Body of pancreas (tissue), 4 donors: ENCODE measurements at places on chromosomes 4 and X. TPM values are rescaled to one million over a fixed set of nuclear protein-coding genes. Genes with fewer than 3 reads are reported as not detected.

Gene GIMD1
- total RNA-seq, result not detected

- peak; percentile 34 for DNase-seq
Measured at GRCh38 chr4:118888666-118889311, at the start of gene SYNPO2. Gene SYNPO2, plus strand, starts transcription at chr4:118888854. Its CDS starts 183 bp downstream, at chr4:118889037.

DNA sequence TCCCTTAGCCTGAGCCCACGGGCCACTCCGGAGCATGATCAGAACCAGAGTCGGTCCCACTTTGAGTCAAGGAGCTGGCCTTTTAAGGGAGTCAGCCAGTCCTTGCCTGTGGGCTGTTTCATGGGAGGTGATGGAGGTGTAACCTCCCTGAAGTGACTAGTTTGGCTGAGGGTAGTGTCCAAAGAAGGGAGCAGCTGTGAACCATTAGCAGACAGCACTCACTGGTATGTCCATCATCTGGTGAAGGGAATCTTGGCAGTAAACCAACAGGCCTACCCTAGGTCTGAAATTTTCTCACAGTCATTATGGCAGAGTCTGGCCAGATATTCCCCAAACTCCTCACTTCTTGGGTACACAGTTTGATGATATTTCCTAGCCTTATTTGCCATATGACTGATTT, 12.3 kb upstream of the REPS2 start:
- DNase-seq, result no peak

DNA sequence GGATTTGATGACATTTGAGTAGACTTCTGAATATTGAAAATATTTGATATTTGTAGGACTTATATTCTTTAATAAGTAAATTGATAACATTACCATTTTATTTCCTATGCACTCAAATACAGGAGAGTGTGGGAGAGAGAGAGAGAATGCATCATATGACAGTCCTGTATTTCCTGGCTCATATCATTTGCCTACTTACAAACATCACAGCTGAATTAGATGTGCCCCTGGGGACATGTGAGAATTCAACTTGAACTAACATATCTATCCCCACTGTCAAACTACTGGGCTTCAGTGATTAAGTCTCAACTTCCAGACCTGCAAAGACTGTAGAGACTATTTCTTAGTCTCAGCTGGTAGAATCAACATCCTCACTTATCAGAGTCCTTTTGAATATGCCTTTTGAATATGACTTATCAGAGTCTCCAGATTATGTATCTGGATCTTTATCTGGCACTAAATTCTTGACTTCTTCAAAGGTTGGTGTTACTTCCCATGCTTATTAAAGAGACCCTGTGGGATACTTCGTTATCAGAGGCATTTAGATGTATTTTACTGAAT, 75.5 kb downstream of the PABPC4L start:
- DNase-seq, result no peak

DNA sequence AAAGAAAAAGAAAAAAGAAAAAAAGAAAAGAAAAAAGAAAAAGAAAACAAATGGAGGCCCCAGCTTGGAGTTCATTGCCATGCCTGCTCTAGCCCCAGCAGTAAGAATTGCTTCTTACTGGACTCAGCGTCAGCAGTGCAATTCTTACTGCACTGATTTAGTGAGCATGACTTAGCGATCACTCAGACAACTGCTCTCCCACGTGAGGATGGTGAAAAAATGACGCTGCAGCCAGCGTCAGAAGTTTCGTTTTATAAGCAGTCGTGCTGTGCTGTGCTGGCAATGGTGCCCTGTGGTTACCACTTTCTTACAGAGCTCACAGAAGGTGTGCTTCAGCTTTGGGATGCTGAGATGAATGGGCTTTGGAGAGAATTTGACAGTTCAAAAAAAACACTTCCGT, 68.3 kb upstream of the DDX3X start:
- no peak for DNase-seq

Gene CENPVL1
- total RNA-seq, result not detected

GRCh38 chr4:3193531-3194203, 55.3 kb upstream of the MSANTD1 start:
- no peak for DNase-seq

- DNase-seq, result no peak
Measured at GRCh38 chr4:67635331-67635730, 65.6 kb downstream of the UBA6 start.

DNA sequence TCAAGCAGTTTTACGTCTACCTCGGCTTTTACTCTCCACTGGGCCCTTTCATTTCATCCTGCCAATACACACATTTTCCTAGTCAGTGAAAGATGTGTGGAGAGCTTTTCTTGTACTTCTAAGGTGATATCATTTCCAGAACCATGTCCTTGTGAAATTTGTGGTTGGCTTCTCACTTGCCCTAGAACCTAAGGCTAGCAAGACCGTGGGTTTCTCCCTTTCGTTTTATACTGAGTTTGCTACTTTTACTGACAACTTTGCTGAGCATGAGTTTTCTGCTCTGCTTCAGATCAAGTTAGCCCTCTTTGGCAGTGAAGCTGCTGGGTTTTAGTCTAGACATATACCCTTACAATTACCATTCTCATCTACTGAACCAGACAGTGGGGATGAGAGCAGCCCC, 95.7 kb upstream of the FRMPD4 start:
- no peak for DNase-seq

- no peak for DNase-seq
Measured at GRCh38 chr4:18366892-18367291, 345.3 kb upstream of the LCORL start.

GRCh38 chr4:163748449-163748848, 254.0 kb downstream of the TMA16 start:
- DNase-seq, result no peak

- DNase-seq, result peak; percentile 16
Measured at GRCh38 chr4:24262084-24262483, 322.3 kb downstream of the DHX15 start.

GRCh38 chrX:110133735-110134370, 130.9 kb downstream of the TMEM164 start:
- DNase-seq, result no peak

DNA sequence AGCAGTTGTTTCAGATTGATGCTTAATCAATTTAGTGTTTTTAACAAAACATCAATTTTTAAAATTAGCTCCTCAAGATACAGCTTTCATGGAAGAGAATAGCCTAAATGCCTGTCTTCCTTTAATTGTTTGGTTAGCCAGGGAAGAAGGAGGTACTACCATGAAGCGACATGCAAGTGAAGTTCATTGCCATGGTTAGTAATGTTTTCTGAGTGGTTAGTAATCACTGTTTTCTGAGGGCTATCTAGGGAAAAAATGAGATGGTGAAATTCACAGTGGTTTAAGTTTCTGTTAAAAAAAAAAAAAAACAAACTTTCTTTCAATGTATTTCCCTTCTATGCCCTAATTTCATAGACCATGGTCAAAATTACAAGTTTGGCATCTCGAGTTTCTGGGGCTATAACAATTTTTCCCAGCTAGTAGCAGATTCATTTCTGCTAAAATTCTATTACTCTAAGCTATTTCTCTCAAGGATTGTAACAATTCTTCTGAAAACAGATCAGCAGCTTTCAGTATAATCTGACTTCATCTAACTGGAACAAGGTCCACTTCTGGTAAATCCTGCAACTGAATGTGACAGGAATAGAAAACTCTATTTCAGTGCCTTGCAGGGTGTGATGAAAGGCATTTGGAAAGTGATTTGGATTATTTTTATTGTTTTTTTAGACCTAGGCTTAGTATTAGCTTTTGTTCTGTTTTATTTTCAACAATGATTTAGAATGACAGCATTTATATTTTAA, 157.0 kb downstream of the PCDH18 start:
- no peak for DNase-seq

DNA sequence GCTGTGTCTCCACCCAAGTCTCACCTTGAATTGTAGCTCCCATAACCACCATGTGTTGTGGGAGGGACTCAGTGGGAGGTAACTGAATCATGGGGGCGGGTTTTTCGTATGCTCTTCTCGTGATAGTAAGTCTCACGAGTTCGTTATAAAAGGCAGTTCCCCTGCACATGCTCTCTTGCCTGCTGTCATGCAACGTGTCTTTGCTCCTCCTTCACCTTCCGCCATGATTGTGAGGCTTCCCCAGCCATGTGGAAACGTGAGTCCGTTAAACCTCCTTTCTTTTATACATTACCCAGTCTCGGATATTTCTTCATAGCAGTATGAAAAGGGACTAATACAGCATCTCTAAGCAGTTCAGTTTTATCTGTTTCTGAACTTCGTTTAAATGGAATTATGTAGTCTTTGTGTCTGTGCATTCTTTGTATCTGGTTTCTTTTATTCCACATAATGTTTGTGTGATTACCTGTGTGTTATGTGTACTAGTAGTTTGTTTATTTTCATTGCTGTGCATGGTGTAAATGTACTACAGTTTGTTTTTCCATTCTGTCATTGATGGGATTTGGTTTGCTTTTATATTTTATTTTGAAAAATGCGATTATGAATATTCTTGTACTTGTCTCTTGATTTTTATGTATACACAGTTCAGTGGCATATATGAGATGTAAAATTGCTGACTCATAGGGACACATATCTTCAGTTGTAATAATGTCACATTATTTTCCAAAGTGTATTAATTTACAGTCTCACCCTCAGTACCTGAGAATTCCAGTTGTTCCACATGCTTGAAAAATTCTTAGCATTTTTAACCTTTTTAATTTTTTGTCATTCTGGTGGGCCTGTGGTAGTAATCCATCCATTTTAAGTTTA, 304.9 kb downstream of the GBA3 start:
- DNase-seq, result no peak

DNA sequence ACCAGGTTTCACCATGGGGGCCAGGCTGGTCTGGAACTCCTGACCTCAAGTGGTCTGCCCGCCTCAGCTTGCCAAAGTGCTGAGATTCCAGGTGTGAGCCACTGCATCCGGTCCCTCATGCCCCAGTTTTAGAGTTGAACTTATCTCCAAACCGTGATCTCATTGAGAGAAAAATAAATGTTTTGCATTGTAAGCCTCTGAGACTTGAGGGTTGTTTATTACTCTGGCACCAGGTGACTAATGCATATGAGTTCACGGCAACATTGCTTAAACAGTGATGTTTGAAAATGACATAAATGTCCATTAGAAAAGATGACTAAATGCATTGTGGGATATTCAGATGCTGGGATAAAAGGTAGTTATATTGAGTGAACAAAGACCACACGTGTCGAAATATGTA, 22.9 kb upstream of the FAT1 start:
- no peak for DNase-seq

DNA sequence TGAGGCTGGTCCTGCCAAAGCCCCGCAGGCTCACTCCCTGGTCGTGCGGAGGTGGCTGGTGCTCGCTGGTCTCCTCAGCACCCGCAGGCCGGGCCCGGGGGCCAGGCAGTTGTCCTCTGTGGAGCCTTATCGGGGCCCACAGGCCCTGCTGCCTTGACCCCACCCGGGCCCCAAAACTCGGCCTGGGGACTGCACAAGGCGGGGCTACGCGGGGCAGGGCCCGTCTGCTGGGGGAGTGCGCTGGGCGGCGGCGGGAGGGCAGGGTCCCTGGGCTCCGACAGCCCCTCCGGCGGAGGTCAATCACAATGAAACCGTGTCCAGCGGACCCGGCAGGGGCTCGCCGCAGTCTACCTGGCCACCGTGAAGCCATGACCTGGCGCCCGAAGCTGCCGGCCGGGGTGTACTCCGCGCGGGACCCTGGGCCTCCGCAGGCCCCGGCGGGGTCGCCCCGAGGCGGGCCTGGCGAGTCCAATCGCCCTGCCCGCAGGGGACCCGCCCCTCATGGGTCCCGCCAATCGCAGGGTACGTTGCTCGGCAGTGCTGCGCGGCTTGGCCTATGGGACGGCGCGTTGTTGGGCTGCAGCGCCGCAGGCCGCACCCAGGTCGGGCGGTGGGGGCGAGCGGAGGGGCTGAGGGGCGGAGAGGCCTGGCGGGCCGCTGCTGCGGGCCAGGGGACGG, at the start of gene ADD1:
Gene ADD1 (plus strand): TSS at position 582 of the 678 bp plus-strand sequence. CDS start 32,072 bp downstream, outside the sequence.
- DNase-seq, result peak; percentile 94

GRCh38 chrX:7266288-7266687, 118.3 kb upstream of the PUDP start:
- DNase-seq, result no peak

Gene ETDA
- total RNA-seq, result not detected

DNA sequence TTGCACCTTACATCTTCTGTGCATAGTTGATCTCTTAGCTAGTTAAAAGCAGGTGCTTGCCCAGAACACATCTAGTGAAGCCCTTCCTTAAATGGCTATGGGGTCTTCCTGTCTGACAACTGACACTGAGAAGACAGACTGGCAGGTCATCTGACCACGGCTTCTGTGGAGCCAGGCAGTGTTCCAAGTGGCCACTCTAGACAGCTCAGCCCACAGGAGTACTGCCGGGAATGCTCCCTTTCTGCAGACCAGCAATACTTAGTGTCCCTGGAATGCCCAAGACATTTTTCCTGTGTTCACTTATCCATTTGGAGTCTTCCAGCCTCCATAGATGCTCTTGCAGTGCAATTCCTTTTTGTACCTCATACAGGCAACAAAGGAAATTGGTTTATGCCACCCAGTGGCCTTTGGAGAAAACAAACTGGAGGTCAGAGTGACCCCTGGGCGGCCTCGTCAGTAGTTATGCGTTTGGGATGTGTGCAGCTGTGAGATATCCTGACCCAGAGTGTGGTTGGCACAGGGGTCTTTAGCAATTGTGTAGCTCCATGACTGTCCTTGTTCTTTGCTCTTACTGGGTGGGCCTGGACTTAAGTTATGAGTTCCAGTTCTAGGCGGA, 335.5 kb downstream of the ARHGAP10 start:
- DNase-seq, result no peak

DNA sequence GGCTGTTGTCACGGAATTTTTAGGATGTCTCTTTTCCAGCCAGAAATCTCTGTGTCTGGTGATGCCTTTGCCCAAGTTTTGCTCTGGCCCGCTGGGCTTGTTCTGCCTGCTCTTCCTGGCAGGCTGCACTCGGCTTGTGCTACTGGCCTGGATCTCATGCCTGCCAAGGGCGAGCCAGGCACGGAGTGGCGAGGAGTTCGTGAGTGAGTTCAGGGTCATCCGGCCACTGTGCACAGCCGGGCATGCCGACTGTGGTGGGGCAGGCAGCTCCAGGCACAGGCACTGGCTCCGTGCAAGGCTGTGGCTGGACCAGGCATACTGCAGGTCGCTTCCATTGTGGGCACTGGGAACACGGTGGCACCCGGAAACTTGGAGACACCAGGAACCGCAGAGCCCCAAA, 129.1 kb downstream of the ARHGAP10 start:
- no peak for DNase-seq

GRCh38 chr4:147769386-147769785, 37.5 kb downstream of the ARHGAP10 start:
- DNase-seq, result no peak

Gene SOWAHD
- total RNA-seq, result not detected

Gene MAPK10
- total RNA-seq, result 9.9 TPM

DNA sequence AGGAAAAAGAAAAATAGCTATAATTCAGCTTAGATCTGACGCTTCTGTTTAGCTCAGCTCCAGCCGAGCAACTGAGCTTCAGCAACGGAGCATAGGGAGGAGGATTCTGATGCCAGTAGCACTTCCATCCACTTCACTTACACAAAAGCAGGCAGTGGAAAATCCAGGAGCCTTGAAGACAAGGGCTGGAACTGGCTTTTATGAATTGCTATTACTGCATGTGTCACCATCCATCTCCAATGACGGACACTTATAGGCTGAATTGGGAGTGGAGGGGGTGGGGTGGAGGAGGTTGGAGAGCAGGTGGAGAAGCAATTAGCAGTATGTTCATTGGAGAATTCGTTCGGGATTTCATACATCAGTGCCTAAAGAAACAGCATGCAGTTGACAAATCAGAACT, 15.6 kb downstream of the ENOX2 start:
- DNase-seq, result no peak
